HFFc6 (cell line): ENCODE measurements at places on chromosomes 2 and 18. TPM values are rescaled to one million over a fixed set of nuclear protein-coding genes. Genes with fewer than 3 reads are reported as not detected.

GRCh38 chr2:204898928-204899640 is 353.8 kb downstream of the PARD3B start:
- H3K4me3 ChIP-seq, result no peak overlapping the region
- no peak overlapping the region; the same call in 1 of the 2 replicates for H3K27ac ChIP-seq
- DNase-seq, result no peak
- H3K4me1 ChIP-seq, result peaks cover 26% of the 10 kb centered on the region

GRCh38 chr2:95349568-95350322 is 52.6 kb downstream of the KCNIP3 start:
- no peak for DNase-seq
- H3K27ac ChIP-seq, result no peak overlapping the region
- H3K36me3 ChIP-seq, result no peaks in the 10 kb centered on the region
- H3K4me3 ChIP-seq, result no peak overlapping the region
- H3K4me1 ChIP-seq, result no peaks in the 10 kb centered on the region

DNA sequence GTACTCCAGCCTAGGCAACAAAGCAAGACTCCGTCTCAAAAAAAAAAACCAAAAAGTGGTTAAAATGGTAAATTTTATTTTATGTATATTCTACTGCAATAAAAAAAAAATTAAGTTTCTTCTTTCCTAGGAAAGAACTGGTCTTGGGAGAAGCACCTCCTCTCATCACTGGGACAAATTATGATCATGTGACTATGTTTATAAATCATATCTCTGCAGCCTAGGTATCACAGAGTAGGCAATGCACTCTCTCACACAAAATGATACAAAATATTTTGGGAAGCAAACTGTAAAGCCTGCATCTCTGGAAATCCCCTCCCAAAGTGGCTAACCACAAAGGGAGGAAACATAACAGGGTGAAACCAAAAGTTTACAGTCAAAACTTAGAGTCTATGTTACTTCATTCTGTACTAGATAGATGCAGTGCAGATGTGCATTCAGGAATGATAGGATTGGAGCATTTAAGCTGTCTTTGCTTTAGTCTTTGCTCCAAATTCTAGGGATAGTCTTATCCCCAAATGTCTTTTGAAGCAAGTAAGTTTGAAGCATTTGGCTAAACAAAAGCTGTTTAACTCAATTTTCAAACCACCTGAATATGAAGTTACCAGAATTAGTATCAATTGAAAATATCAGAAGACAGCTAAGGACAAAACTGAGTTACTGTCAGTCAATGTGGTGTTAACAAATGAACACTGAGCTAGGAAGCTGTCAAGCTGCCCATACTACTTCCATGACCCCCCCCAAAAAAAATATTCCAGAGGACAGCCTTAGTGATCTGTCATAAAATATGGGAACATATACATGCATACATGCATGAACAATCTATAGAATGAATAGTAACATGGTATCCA is 21.1 kb upstream of the MALT1 start:
- H3K4me3 ChIP-seq, result no peak overlapping the region
- H3K36me3 ChIP-seq, result peaks cover 11% of the 10 kb centered on the region

GRCh38 chr18:70058916-70059315 is 111.2 kb upstream of the CD226 start:
- no peak overlapping the region for H3K27ac ChIP-seq
- H3K4me3 ChIP-seq, result no peak overlapping the region
- DNase-seq, result no peak
- peaks cover 16% of the 10 kb centered on the region for H3K4me1 ChIP-seq
- no peaks in the 10 kb centered on the region for H3K27me3 ChIP-seq
- peaks cover 32% of the 10 kb centered on the region for H3K36me3 ChIP-seq

DNA sequence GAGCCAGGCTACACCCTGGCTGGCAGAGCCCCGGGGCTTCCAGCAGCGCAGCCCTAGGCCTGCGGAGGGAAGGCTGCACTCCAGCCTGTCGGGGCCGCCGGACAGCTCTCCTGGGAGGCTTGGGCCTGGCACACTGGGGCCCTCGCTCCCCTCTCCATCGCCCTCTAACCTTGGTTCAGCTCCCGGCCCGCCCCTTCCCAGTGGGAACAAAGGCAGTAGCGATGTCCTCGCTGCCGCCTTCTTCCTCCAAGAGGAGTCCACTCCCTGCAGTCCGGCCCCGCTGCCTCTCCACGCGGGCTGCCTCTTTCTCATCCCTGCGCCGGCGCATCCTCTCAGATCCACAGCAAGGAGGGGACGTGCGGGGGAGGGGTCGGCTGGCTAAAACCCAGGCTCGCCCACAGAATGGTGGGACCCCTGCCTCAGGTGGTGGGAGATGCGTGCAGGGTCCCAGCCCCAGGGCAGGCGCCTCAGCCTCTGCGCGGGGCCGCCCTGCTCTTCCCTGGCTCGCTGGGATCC is 138.1 kb downstream of the TWIST2 start:
- peaks cover 3% of the 10 kb centered on the region for H3K27me3 ChIP-seq
- H3K36me3 ChIP-seq, result no peaks in the 10 kb centered on the region; the same call in 1 of the 2 replicates
- H3K4me3 ChIP-seq, result no peak overlapping the region
- no peak overlapping the region for H3K27ac ChIP-seq

DNA sequence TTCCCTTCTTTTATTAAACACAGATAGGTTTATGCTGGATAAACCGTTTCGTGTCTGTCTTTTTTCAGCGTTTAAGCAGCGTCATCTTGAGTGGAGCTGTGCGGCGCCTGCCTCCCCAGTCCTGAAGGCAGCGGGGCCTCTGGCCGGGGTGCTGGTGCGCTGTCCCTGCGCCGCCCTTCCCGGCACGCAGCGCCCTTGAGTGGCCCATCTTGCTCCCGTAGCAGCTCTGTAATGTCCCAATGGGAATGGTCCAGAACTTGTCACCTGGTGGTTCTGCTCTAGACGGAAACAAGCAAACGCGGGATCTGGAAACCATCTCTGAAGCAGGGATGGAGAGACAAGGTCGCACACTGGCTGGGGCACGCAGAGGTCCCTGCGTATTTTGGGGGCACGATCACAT is 24.5 kb downstream of the PRELID3A start:
- DNase-seq, result no peak
- H3K27ac ChIP-seq, result no peak overlapping the region
- H3K4me1 ChIP-seq, result no peaks in the 10 kb centered on the region
- H3K27me3 ChIP-seq, result no peaks in the 10 kb centered on the region; the same call in 1 of the 2 replicates

ANKRD53 gene
- 0.70 to 1.1 TPM (median 1.0 TPM) in 3 replicates for total RNA-seq

LHCGR gene
- not detected in 3 replicates for total RNA-seq

TMEM247 gene
- not detected in 3 replicates for total RNA-seq

CD207 gene
- not detected in 3 replicates for total RNA-seq
